ENCODE measurements at places on chromosomes 7 and 10.

DNA sequence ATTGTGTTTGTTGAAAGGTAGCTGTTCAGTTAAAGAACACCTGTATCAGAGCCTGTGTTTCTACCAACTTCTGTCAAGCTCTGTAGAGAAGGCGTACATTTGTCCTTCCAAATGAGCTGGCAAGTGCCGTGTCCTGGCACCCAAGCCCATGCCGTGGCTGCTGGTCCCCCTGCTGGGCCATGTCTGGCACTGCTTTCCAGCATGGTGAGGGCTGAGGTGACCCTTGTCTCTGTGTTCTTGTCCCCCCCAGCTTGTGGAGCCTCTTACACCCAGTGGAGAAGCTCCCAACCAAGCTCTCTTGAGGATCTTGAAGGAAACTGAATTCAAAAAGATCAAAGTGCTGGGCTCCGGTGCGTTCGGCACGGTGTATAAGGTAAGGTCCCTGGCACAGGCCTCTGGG is 154.9 kb downstream of the EGFR start:
- no peak for DNase-seq

GRCh38 chr7:18770154-18770811 is 274.7 kb downstream of the HDAC9 start:
- DNase-seq, result no peak

DNA sequence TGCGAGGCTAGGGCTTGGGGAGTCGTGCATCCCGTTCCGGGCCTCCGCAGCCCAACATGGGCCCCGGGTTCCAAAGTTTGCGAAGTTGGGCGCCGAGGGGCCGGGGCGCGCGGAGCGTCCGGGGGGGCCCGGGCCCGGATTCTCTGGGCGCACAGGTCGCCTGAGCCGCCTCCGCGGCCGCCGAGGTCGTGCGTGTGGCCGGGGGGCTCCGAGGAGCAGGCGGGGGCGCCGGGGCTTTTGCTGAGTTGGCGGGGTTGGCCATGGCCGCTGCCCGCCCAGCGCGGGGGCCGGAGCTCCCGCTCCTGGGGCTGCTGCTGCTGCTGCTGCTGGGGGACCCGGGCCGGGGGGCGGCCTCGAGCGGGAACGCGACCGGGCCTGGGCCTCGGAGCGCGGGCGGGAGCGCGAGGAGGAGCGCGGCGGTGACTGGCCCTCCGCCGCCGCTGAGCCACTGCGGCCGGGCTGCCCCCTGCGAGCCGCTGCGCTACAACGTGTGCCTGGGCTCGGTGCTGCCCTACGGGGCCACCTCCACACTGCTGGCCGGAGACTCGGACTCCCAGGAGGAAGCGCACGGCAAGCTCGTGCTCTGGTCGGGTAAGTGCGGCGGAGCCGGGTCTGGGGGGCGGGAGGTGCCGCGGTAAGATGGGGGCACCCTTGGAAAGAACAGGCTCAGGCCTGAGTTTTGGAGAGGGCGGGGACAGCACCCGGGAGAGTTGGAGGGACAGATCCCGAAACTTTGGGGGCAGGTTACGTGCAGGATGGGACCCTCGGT is 643 bp downstream of the SMO start:
- DNase-seq, result no peak

- no peak for DNase-seq
Measured at GRCh38 chr10:11143242-11143641, 125.6 kb downstream of the CELF2 start.

- DNase-seq, result no peak
Measured at GRCh38 chr10:24979685-24980084, 27.3 kb upstream of the PRTFDC1 start.

GRCh38 chr10:28664369-28664740 is 13.0 kb upstream of the BAMBI start:
- no peak for DNase-seq

GRCh38 chr7:95871075-95871848 is 98.9 kb downstream of the DYNC1I1 start:
- DNase-seq, result no peak

DNA sequence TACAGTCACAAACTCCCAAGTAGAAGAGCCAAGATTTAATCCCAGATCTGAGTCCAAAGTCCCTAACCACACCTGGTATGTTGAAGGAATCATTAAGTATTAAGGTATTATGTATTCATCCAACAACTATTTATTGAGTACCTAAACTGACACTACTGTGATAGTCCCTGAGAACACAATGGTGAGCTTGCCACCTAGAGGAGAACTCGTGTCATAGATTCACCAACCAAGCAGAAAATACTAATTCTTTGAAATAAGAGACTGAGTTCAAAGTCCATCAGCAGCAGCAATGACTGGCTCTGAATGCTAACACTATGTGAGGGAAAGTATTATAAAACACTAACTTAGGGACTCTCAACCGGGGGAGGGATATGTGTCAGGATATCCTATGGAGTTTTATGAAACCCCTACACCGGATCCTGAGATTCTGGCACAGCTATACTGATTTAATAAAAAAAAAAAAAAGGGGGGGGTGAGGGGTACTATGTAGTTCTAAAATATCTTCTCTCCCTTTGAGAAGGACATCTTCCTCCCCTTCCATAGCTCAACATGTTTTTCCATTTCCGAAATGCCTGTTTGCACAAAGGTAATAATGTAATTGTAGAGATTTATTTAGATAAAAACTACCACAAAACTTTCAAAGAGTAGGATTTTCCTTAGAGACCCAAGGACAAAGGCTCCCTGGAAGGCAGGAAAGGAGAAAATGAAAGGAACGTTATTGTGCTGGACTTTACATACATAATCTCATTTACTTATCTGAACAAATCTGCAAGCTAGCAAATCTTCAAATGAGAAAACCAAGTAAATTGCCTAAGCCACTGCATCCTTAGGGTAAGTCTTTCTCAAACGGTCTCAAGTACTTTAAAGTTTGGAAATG is 1.6 kb downstream of the NCOA4 start:
- no peak for DNase-seq

- DNase-seq, result no peak
Measured at GRCh38 chr7:14685167-14685566, 217.4 kb downstream of the DGKB start.

DNA sequence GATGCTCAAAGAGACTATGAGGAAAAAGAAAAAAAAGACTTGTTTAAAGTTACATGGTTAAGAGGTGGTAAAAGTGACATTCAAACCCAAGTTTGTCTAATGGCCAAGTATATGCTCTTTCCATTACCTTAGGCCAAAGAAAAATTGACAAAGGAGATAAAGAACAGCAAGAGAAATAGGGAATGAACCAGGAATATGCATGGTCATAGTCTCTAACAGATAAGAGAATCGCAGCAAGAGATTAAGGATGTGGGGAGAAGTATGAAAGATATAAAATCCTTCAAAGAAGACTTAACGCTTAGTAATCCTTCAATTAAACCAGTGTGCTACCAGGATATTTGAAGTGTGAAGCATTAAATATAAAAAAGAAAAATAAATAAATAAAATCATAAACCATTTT is 23.2 kb upstream of the LRRN3 start:
- no peak for DNase-seq

GRCh38 chr7:23597094-23598091 is at the start of gene CCDC126:
Gene CCDC126 (plus strand): TSS chr7:23597382. CDS start chr7:23611316, 13,934 bp downstream.
- DNase-seq, result peak; percentile 65

DNA sequence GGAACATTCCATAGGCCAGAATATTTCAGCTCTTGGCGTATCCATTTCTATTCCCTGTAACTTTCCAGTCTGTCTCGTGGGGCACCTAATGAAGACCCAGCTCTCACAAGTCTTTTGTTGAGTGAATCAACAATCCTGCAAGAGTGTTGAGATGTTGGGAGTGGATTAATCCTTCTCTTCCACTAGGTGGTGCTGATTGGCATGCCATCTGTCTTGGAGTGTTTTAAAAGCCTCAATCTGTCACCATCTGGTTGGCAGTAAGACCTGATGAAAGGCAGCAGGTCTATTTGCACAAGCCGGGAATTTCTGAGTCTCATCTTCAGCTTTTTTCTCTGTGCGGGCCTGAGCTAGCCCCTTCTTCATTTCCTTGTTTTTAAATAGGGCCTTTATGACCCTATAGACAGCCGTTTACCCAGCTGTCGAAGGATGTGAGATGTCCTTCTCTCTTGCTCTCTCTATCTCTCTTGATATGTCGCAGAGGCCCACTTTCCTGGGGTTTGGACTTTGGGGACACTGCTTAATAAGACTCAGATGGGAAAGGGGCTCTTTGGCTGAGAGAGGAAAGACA is 180.5 kb downstream of the ZNF365 start:
- no peak for DNase-seq

- no peak for DNase-seq
Measured at GRCh38 chr10:61389887-61390286, 63.3 kb downstream of the TMEM26 start.

DNA sequence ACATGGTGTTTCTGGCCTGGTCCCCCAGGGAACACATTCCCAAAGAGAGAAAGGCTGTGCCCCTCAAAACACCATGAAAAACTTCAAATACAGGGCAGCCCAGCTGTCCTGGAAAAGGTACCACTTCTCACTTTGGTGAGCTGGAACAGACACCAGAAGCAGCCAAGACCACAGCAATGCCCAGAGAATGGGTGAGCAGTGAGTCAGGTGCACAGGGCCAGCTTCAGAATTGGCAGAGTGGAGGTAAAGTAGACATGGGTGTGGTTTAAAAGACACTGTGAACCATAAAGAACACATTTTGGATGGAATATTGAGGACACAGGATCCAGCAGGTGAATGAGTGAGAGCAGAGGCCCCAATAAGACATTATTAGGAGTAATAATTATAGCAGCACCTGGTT is 51.3 kb downstream of the FAM13C start:
- no peak for DNase-seq

DNA sequence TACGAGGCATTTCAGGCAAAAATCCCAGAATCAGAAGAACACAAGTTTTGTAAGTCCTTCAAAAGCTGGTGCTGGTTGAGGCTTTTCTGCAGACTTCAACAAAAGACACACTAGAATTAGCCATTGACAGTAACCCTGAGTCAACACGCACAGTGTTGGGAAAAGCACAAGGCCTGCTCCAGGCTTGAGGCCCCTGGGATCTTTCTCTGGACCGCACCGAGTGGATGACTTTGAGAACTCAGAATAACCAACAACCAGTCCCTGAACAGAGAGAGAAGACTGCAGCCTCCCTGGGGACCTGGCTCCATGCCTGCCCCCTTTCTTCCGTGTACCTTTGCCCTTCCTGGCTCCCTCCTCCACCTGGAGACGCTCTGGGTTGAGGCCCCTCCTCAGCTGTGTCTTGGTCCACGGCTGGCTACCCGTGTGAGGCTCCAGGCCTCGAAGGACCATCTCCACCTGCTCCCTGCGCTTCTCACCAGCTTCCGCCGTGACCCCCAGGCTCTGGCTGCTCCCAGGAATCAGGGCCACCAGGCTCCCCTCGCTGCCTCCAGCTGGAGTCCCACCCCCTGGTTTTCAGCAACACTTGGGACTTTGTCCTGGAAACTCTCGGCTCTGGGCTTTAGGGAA is 28.4 kb downstream of the DIP2C start:
- no peak for DNase-seq

DNA sequence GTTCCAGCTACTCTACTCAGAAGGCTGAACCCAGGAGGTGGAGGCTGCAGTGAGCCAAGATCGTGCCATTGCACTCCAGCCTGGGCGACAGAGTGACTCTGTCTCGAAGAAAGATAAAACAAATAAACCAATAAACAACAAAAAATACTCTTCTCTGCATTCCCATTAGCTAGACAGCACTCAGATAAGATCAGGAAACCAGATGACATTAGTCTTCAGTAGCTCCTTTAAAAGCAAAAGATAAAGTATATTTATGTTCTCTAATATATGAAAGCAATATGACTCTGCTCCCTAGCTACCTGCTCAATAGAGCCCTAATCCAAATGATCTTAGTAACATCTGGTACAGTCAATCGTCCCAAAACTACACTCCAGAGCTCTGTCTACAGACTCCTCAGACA is 212.9 kb downstream of the ELMO1 start:
- no peak for DNase-seq

DNA sequence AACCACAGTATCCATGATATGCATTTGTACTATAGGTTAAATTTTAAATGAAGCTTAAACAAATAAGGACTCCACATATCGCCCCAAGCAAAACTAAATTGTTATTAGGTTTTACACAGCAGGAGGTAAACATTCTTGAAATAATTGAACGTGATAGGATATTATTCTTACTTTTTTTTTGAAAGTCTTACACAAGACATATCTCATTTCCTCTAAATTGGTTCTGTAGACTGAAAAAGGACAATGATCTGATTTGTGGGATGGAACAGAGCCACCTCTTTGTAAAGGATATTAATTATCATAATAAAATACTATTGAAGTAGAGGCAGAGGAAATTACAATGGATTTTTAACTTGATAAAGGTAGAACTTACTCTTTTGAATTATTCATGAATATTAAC is 155.1 kb upstream of the SEMA3D start:
- DNase-seq, result no peak

- DNase-seq, result no peak
Measured at GRCh38 chr7:13416071-13416470, 573.4 kb downstream of the ETV1 start.

DNA sequence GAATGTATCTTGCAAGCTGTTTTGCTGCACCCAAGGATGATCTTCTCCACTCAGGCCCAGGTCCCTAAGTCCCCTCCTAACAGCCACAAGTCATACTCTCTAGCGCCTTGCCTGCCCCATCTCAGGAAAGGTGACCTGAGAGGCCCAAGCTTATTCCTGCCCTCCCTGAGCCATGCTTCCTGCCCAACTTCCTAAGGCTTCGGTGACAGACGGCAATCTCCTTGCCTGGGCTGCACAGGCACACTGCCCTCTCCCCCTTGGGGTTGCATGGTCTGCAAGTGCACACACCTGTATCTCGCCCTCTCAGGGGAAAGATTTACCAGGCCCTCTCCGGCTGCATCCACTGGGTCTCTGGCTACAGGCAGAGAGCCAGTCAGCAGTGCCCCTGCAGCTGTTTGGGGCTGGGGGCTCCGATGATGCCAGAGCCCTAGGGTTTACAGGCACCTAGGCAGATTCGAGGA is 771 bp upstream of the ADIRF start:
- DNase-seq, result no peak

DNA sequence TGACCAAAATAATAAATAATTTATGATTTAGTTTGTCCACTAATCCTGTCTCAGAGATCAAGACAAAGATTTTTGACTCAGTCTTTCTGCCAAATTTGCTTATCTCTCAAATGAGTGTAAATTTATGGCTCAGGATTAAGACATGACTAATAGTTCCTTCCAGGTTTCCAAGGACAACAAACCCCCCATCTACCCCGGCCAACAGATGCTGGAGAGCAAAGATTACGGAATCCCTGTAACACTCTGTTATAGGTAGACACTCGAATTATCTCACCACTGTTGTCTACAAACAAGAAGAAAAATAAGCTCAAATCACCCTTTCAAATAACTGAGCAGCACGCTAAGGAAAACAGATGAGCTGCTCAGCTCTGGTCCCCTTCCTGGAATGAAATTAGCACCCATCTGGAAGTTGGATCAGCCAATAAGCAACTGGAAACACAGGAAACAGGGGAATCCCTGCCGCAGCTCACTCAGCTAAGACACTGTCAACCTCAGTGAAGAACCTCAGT is 56.8 kb upstream of the SVIL start:
- no peak for DNase-seq

DNA sequence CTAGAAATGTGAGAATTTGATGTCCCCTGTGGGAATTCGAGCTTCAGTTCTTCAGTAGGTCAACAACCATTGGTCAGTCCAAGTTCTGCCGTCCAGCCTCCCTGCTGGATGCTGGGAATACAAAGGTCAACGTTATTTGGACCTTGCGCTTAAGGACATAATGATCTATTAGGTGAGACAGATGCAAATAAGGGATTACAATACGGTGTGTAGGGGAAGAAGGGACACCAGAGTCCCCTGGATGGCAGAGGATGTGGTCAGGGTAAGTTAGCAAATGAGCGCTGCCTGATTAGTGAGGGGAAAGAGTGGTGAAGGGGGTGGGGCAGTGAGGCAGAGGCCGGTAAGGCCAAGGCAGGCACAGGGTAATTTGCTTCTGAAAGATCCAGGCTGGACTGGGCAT is 16.2 kb downstream of the CCNY start:
- no peak for DNase-seq
